Esophagus squamous epithelium (tissue), 5 donors: ENCODE measurements at places on chromosomes 6 and 20.

- DNase-seq: no peak
Measured at GRCh38 chr20:61046721-61047351, 205.2 kb upstream of the CDH4 start.

DNA sequence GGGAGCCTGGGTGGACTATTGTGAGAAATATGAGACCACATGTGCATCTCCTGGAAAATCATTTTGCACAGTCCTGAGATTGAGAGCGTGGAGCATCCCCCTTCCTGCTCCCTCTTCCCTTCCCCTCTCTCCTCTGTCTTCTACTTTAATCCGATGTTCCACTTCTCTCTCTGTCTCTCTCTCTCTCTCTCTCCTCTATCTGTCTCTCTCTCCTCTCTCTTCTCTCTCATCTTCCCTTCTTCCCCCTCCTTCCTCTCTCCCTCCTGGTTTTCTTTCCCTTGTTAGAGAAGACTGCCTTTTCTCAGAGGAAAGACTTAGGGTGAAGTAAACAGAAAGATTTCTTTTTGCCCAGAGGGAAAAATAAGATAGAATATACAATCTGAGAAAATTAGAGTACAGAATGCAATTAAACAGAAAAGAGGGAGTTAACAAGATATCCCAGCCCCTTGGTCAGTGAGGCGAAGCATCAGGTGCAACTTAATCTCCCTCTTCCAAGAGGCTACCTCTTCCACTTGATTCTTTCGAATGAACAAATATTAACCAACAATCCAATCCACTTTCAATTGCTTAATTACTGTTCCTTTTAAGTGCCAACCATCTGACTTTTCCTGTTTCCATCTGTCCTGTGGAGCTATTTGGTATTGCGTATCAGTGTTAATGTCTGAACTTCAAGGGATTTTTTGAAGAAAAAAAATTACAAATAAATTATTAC, 14.6 kb downstream of the KHDC1 start:
- DNase-seq: no peak

GRCh38 chr6:121436960-121437850, 1.8 kb downstream of the GJA1 start:
- DNase-seq: no peak

DNA sequence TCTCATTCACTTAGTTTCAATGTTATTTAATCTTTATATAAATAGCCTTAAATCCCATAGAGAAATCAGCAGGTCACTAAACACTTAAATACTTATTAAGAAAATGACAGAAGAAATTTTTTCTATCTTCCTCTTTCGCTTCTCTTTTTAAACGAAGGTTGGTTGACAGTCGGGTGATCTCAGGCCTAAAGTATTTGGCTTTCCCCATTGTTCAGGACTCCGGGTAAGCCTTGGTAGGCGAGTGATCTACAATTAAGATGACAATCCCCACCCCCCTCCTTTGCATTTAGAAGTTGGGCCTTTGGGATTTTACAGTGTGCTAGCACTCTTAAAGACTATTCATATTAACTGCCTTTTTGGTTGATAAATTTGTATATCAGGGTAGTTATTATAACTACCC, 19.7 kb upstream of the UTRN start:
- no peak for DNase-seq
